Transverse colon (tissue), 4 donors: ENCODE measurements at places on chromosomes 3 and 15. TPM values are rescaled to one million over a fixed set of nuclear protein-coding genes. Genes with fewer than 3 reads are reported as not detected.
A peak's percentile ranks its signal among the peaks of the same experiment; 100 is the strongest.

The ASB14 gene
- total RNA-seq = not detected

The DNAH1 gene
- total RNA-seq = 32.0 TPM

The POLR2H gene
- 206 TPM for total RNA-seq

The SCG3 gene
- 3.6 TPM for total RNA-seq

The KCTD6 gene
- total RNA-seq = 7.5 TPM

The NPAP1 gene
- total RNA-seq = under 0.01 TPM

The PARP15 gene
- total RNA-seq = 7.1 TPM

The SEMA6D gene
- total RNA-seq = 44.1 TPM

The CAMP gene
- not detected for total RNA-seq

The SHC4 gene
- total RNA-seq = not detected

The SEMA3F gene
- 5.1 TPM for total RNA-seq

GRCh38 chr3:61110576-61110975 lies 140.7 kb downstream of the FHIT start:
- H3K4me3 ChIP-seq = no peak overlapping the region
- H3K36me3 ChIP-seq = no peaks in the 10 kb centered on the region
- no peaks in the 10 kb centered on the region for H3K27me3 ChIP-seq
- no peak overlapping the region for H3K27ac ChIP-seq

DNA sequence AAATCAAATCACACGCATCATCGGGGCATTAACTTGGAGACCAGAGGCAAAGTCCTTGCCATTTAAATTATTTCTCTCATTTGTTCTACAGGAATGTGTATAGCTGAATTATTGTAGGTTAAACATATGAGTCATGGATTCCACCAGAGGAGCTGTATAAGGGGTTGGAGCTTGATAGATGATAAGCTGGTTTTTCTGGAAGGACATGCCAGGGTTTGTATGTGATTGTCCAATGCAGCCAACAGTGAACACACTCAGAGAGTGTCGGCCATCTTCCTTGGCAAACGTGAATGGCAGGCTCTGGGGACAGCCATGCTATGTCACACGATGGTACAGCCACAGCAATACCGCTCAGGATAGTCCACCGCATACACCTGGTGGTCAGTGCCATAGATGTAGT lies 25.1 kb downstream of the SSUH2 start:
- H3K27me3 ChIP-seq = no peaks in the 10 kb centered on the region
- no peak overlapping the region for H3K4me3 ChIP-seq
- peaks cover 8% of the 10 kb centered on the region for H3K4me1 ChIP-seq
- H3K27ac ChIP-seq = no peak overlapping the region

- peaks cover 16% of the 10 kb centered on the region for H3K4me1 ChIP-seq
- no peaks in the 10 kb centered on the region for H3K36me3 ChIP-seq
- H3K4me3 ChIP-seq = no peak overlapping the region
- H3K27me3 ChIP-seq = no peaks in the 10 kb centered on the region
- DNase-seq = no peak
- H3K27ac ChIP-seq = no peak overlapping the region
Measured at GRCh38 chr3:10260211-10260701, 12.0 kb downstream of the TATDN2 start.

GRCh38 chr15:26890988-26891387 lies 24.1 kb downstream of the GABRA5 start:
- no peaks in the 10 kb centered on the region for H3K36me3 ChIP-seq
- H3K4me3 ChIP-seq = no peak overlapping the region
- peaks cover 5% of the 10 kb centered on the region for H3K4me1 ChIP-seq
- H3K27me3 ChIP-seq = peaks cover 9% of the 10 kb centered on the region

- H3K4me3 ChIP-seq = no peak overlapping the region
- peak overlapping the region; percentile 30 for H3K27ac ChIP-seq
- no peaks in the 10 kb centered on the region for H3K36me3 ChIP-seq
- H3K4me1 ChIP-seq = no peaks in the 10 kb centered on the region
- peaks cover 8% of the 10 kb centered on the region for H3K27me3 ChIP-seq
Measured at GRCh38 chr3:14823910-14824629, 5.3 kb downstream of the FGD5 start.

DNA sequence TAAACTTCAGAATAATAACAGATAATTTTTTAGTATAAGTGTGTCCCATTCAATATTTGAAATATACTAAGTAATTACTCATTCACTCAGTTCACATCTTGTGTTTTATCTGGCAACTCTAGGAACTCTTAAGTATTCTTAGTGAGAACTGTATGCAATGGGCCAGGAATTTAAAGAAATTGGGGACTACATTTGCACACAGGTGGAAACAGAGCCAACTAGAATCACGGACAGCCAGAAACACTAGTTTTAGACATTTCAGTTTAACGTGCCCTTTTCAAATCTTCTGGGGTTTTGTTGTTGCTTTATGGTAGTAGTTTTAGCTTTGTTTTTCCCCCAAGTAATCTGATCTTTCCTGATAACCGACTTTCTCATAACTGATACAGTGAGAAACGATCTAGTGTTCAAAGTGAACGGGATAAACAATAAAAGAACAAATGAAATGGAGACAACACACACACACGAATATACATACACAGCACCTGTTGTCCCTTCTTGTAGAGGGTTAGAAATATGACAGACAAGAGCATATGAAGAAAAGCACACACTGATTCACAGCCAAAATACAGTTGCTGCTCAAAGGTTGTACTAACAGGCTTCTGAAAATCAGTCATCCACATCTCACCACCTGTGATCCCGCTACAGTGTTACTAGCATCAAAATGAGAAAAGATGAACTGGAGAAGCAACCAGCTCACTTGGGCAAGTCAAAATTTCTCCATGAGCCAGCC lies 167.0 kb downstream of the FMN1 start:
- peak overlapping the region; percentile 37 for H3K27ac ChIP-seq
- H3K27me3 ChIP-seq = no peaks in the 10 kb centered on the region
- DNase-seq = no peak
- H3K4me1 ChIP-seq = peaks cover 39% of the 10 kb centered on the region

DNA sequence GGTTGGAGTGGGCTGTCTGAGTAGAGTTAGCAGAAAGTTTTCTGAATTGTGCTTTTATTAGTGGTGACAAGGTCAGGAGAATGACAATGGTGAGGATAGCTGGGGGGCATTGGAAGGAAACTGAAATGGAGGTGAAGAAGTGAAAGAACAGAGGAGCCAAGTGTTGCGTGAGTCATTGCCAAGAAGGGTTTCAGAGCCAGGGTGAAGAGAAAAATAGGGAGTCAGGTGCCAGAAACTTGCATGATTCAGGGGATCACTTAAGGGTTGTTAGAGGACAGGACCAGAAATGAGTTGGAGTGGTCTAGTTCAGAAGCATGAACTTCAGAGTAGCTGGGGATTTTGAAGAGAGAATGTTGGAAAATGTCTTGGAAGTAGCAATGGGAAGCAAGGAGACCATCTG lies 86.0 kb upstream of the GALNT15 start:
- H3K4me3 ChIP-seq = no peak overlapping the region
- DNase-seq = no peak
- H3K36me3 ChIP-seq = no peaks in the 10 kb centered on the region
- no peaks in the 10 kb centered on the region for H3K27me3 ChIP-seq
- H3K4me1 ChIP-seq = no peaks in the 10 kb centered on the region

GRCh38 chr3:17607905-17608304 lies 134.5 kb downstream of the TBC1D5 start:
- H3K36me3 ChIP-seq = no peaks in the 10 kb centered on the region
- H3K4me3 ChIP-seq = no peak overlapping the region
- no peak for DNase-seq
- H3K27me3 ChIP-seq = no peaks in the 10 kb centered on the region
- no peaks in the 10 kb centered on the region for H3K4me1 ChIP-seq

DNA sequence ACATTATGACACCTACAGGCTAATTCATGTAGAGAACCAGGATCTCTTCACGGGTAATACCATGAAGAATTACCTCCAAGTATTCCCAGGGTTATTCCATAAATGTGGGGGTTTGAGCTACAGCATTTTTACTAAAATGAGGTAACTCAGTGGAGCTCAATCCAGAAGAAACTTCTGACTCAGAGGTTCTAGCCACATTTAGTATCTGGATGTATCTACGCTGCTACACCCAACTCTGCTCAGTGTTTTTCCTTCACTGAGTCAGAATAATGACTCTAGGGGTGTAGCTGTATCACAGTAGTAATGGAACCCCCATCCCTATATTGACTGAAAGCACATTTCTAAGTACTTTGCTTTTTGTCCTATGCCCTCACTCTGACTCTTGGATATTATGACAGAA lies 52.4 kb downstream of the COPS2 start:
- no peak overlapping the region for H3K4me3 ChIP-seq
- no peak overlapping the region for H3K27ac ChIP-seq
- no peak for DNase-seq
- no peaks in the 10 kb centered on the region for H3K4me1 ChIP-seq
- no peaks in the 10 kb centered on the region for H3K36me3 ChIP-seq

GRCh38 chr3:76679541-76679940 lies 360.4 kb upstream of the ROBO2 start:
- no peak overlapping the region for H3K27ac ChIP-seq
- H3K4me1 ChIP-seq = no peaks in the 10 kb centered on the region
- H3K36me3 ChIP-seq = no peaks in the 10 kb centered on the region
- no peaks in the 10 kb centered on the region for H3K27me3 ChIP-seq
- no peak overlapping the region for H3K4me3 ChIP-seq

- no peak for DNase-seq
- no peaks in the 10 kb centered on the region for H3K4me1 ChIP-seq
- no peak overlapping the region for H3K27ac ChIP-seq
- no peaks in the 10 kb centered on the region for H3K36me3 ChIP-seq
- no peak overlapping the region for H3K4me3 ChIP-seq
Measured at GRCh38 chr3:175198991-175199783, 340.1 kb downstream of the NAALADL2 start.

DNA sequence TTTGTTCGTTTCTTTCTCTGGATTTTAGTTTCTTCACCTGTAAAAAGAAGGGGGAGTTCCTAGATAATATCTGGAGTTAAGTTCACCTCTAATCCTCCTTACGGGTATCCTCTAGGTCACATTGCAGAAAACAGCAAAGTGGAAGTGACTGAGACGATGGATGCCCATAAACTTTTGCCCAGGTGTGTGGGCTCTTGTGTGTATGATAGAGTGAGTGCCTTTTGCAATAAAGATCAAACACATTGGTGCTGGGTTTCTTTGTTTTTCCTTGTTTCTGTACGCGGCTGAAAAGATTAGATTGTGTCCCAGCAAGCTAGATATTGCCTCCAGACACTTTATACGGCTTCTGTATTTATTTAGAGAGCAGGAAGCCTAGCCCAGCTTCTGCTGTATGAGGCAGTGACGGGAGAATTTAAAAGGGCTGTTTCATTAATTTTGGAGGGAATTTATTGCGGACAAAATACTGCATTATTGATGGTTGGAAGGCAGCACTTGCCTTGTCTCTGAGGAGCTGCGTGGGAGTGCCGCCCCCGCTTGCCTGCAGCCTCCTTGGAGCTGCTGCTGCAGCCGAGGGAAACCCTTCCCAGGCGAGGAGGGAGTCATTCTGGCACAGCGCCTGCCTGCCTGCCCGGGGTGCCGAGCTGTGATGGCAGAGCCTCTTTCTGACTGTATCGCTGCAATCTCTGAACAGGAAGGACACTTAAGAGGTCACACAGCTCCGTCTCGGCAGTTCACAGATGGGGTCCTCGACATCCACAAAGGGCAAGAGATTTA lies 38.5 kb downstream of the PYDC2 start:
- H3K4me3 ChIP-seq = no peak overlapping the region
- peak; percentile 8 for DNase-seq
- no peaks in the 10 kb centered on the region for H3K4me1 ChIP-seq
- H3K27me3 ChIP-seq = no peaks in the 10 kb centered on the region

- no peak overlapping the region for H3K27ac ChIP-seq
- peaks cover 64% of the 10 kb centered on the region for H3K27me3 ChIP-seq
- H3K36me3 ChIP-seq = no peaks in the 10 kb centered on the region
- H3K4me1 ChIP-seq = peaks cover 9% of the 10 kb centered on the region
Measured at GRCh38 chr3:127456471-127457093, 134.0 kb downstream of the TPRA1 start.

GRCh38 chr3:175404621-175405020 lies 545.5 kb downstream of the NAALADL2 start:
- DNase-seq = no peak
- no peaks in the 10 kb centered on the region for H3K36me3 ChIP-seq
- H3K27ac ChIP-seq = no peak overlapping the region
- H3K4me3 ChIP-seq = no peak overlapping the region

- H3K36me3 ChIP-seq = no peaks in the 10 kb centered on the region
- DNase-seq = no peak
- no peak overlapping the region for H3K27ac ChIP-seq
- H3K4me3 ChIP-seq = no peak overlapping the region
- no peaks in the 10 kb centered on the region for H3K27me3 ChIP-seq
- no peaks in the 10 kb centered on the region for H3K4me1 ChIP-seq
Measured at GRCh38 chr3:76400141-76400540, 614.8 kb upstream of the ZNF717 start.

- no peak overlapping the region for H3K27ac ChIP-seq
- H3K4me3 ChIP-seq = no peak overlapping the region
- no peak for DNase-seq
- H3K4me1 ChIP-seq = no peaks in the 10 kb centered on the region
- H3K36me3 ChIP-seq = no peaks in the 10 kb centered on the region
- H3K27me3 ChIP-seq = no peaks in the 10 kb centered on the region
Measured at GRCh38 chr3:26474706-26475105, 147.9 kb upstream of the LRRC3B start.

DNA sequence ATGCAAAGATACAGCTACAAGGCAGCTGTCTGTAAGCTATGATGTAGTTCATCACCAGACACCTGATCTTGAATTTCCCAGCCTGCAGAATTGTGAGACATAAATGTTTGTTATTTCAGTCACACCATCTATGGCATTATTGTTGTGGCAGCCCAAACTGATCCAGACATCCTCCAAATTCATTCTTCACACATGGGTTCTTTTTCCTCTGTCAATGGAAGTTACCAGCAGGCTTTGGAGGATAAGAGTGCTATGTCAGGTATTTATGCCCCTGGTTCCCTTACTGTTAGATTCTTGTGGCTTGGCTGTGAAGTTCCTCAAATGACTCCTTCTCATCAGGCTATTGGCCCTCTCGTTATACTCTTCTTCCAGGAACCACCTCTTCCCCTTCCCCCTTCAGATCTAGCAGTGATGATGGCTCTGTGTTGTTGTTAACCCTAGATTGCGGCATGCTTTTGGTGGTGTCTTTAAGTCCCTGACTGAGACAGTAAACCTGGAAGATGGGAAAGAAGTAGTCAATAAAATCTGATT lies 91.0 kb upstream of the CHMP2B start:
- no peaks in the 10 kb centered on the region for H3K27me3 ChIP-seq
- no peak overlapping the region for H3K4me3 ChIP-seq
- no peak for DNase-seq
- H3K27ac ChIP-seq = no peak overlapping the region

- H3K27me3 ChIP-seq = no peaks in the 10 kb centered on the region
- peak; percentile 14 for DNase-seq
- no peaks in the 10 kb centered on the region for H3K4me1 ChIP-seq
- no peak overlapping the region for H3K4me3 ChIP-seq
Measured at GRCh38 chr15:45802140-45802539, 167.3 kb downstream of the SQOR start.

DNA sequence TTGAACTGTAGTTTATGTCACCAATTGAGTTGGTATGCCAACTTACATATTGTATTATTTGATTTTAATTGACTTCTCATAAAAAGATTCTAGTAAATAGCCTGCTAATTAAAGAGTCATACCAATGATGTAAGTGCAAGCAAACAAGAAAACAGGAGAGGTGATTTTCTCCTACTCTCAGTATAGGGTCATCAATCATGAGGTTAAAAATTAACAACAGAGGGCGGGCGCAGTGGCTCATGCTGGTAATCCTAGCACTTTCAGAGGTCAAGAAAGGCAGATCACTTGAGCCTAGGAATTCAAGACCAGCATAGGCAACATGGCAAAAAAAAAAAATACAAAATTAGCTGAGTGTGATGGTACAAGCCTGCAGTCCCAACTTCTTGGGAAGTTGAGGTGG lies 108.7 kb downstream of the MYO9A start:
- no peaks in the 10 kb centered on the region for H3K36me3 ChIP-seq
- H3K27me3 ChIP-seq = no peaks in the 10 kb centered on the region
- no peak overlapping the region for H3K4me3 ChIP-seq
